ENCODE measurements at places on chromosomes 12 and 14.

GRCh38 chr14:81384900-81385299, 15.2 kb downstream of the STON2 start:
- peak; percentile 84 for DNase-seq

GRCh38 chr14:45673420-45673819, 420.4 kb upstream of the MIS18BP1 start:
- no peak for DNase-seq

DNA sequence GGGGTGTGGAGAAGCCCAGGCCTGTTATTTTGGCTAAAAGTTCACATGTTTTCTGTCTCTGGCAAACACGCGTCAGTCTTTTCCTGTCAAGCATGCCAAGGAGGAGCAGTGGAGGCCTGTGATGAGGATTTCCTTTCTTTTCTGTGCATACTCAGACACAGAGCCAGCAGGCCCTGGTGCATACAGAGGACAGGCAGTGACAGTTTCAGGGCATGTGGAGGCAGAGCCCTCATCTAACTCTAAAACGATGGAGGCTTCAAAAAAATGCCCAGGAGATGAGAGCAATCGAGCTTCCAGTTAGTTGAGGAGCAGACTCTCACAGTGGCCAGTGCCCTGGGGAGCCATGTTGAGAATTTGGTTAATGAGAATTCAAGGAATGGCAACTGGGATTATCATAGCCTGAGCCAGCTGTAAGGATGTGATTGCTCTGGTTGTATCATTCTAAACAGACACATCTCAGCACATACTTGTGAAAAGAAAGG, 66.5 kb downstream of the TRAFD1 start:
- DNase-seq = peak; percentile 37

GRCh38 chr14:26896447-26896846, 298.6 kb upstream of the NOVA1 start:
- peak; percentile 21 for DNase-seq

- peak; percentile 56 for DNase-seq
Measured at GRCh38 chr12:117025481-117026151, 73.6 kb downstream of the TESC start.

- DNase-seq = peak; percentile 91
Measured at GRCh38 chr12:2183556-2184541, 131.1 kb downstream of the CACNA1C start.

DNA sequence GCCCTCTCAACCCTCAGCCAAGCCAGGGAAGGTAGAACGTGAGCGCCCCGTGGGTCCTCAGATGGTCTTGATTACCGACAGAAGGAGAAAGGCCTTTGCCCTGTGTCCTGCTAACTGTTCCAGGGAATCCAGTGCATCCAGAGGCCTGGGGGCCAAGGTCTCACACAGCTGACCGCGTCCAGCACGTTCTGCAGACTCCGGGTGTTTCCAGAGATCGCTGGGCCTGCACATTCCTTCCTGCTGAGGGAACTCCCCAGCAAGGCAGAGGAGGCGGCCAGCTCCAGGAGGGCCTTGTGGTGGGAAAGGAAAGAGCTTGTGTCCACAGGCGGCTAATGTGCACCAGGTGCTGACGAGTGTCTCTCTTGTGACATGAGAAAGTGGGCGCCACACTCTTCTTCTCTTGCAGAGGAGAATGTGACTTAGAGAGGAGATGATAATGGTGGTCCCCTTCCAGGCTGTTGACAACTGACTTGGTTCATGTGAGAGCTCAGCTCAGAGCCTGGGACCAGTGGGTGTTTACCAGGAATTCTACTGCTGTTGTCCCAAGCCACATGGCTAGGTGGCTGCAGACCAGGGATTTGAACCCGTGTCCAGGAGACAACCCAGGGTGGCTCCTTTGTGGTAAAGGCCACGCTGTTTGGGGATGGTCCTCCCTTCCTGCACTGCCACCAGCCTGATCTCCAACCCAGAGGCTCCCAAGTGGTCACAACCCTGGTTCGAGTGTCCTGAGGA, 46.8 kb upstream of the DLK1 start:
- DNase-seq = peak; percentile 85

GRCh38 chr14:35669782-35670181, 135.8 kb downstream of the INSM2 start:
- DNase-seq = peak; percentile 1

DNA sequence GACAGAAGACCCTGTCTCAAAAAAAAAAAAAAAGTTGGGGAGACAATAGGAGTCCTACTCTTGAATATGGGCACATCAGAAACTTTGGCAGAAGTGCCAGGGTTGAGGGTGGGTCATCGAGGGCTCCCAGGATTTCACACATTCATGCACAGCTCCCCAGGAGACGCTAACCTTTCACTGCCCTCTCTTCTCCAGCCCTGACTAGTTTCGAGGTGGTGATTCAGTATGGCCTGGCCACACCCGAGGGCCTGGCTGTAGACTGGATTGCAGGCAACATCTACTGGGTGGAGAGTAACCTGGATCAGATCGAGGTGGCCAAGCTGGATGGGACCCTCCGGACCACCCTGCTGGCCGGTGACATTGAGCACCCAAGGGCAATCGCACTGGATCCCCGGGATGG, 29.4 kb upstream of the LRP1-AS start:
- DNase-seq = no peak

GRCh38 chr12:132765361-132765760, 3.7 kb upstream of the ANKLE2 start:
- no peak for DNase-seq

GRCh38 chr14:52015411-52016030, 26.2 kb downstream of the RTRAF start:
- DNase-seq = no peak

DNA sequence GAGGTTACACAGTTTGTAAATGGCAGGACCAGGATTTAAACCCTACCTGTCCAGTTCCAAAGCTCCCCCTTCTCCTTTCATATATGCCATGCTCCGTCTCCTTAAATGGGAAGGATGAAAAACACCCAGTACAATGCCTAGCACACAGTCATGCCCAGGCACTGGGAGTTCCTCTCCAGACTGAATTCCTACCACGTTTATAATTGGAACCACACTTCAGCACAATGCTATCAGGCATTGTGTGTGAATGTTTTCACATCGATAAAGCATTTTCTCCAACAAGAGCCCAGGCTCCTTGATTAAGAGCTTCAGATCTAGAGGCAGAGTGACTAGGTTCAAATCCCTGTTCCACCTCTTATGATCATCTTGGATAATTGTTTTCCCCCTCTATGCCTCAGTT, 2.7 kb upstream of the NUAK1 start:
- peak; percentile 63 for DNase-seq

DNA sequence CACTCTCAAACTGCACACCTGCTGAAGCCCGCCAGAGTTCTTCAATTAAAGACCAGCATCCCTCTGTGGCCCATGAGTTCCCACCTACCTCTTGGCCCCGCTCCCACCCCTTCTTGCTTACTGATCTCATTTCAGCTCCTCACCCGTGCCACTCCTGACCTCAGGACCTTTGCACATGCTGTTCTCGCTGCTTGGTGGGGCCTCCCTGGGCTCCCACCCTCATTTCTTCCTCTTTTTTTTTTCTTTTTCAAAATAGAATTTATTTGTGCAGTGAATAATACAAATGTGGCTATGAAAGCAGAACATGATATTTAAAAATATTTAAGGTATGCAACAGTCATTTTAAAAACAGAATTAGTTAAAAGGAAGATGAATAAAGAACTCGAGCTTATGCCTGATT, 8.5 kb upstream of the SERPINA9 start:
- DNase-seq = no peak

GRCh38 chr14:51716610-51717009, 64.9 kb downstream of the FRMD6 start:
- peak; percentile 27 for DNase-seq

- no peak for DNase-seq
Measured at GRCh38 chr12:70559390-70559789, 77.8 kb downstream of the PTPRB start.

- no peak for DNase-seq
Measured at GRCh38 chr14:97442363-97442762, 645.2 kb downstream of the VRK1 start.

DNA sequence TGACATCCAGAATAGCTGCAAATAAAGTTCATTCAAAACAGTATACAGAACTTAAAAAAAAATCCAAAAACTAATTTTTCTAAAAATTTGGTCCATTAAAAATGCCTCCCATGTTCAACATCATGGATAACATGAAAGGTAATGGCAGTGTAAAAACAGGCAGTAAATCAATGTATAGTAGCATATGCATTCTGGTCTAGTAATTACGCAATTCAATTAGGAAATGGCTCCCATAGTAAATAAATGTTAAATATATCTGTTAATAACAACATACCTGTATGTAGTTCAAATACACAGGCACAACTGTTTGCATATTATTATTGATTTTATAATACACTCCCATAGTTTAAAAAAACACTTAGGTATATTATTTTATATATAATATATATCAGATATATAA, 42.5 kb downstream of the SGPP1 start:
- DNase-seq = no peak
